ENCODE measurements at places on chromosomes 2 and 18.

GRCh38 chr18:32326450-32327308 lies 136.8 kb downstream of the MEP1B start:
- no peak for DNase-seq

DNA sequence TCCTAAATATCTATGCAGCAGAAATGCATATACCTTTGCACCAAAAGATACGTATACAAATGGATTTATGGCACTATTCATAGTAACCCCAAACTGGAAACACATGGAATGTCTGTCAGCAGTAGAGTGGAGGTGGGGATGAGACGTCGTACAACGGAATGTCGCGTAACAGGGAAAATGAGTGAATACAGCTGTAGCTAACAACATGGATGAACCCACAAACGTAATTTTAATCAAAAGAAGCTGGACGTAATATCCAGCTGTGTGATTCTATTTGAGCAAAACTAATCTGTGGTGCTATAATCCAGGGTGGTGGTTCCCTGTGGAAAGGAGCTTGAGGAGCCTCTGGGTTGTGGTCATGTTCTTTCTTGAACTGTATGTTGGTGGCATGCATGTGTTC lies 89.9 kb downstream of the MTA3 start:
- no peak for DNase-seq

GRCh38 chr18:8224576-8224975 lies 384.7 kb upstream of the RAB12 start:
- no peak for DNase-seq

DNA sequence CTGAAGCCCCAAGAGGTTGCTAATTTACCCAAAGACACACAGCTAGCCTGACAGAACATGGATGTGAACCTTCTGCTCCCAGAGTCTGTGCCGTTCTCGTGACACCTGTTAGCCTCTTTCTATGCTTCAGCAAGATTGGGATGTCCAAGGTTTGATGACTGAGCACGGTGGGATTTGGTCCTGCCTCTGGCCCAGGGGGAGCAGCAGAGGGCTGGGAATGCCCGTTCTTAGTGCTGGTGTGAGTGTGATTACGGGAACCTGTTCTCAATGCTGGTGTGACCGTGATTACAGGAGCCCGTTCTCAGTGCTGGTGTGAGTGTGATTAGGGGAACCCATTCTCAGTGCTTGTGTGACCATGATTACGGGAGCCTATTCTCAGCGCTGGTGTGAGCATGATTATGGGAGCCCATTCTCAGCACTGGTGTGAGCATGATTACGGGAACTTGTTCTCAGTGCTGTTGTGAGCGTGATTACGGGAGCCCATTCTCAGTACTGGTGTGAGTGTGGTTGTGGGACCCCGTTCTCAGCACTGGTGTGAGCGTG lies 67.3 kb upstream of the SNTG2 start:
- DNase-seq = no peak

GRCh38 chr2:226756131-226756530 lies 43.5 kb downstream of the IRS1 start:
- DNase-seq = peak; percentile 1

- DNase-seq = no peak
Observed at GRCh38 chr2:14975381-14975780, 342.9 kb downstream of the LRATD1 start.

GRCh38 chr2:169619946-169620345 lies 35.8 kb downstream of the PPIG start:
- no peak for DNase-seq

GRCh38 chr2:160474891-160475787 lies 18.5 kb downstream of the RBMS1 start:
- DNase-seq = no peak

GRCh38 chr2:8266563-8266962 lies 415.3 kb upstream of the ID2 start:
- DNase-seq = no peak

DNA sequence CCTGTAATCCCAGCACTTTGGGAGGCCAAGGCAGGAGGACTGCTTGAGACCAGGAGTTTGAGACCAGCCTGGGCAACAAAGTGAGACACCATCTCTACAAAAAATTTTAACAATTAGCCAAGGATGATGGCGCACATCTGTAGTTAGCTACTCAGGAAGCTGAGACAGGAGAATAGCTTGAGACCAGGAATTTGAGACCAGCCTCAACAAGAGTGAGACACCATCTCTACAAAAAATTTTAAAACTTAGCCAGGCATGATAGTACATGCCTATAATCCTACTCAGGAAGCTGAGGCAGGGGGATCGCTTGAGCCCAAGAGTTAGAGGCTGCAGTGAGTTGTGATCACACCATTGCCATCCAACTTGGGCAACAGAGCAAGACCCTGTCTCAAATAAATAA lies 7.0 kb downstream of the MEMO1 start:
- no peak for DNase-seq

DNA sequence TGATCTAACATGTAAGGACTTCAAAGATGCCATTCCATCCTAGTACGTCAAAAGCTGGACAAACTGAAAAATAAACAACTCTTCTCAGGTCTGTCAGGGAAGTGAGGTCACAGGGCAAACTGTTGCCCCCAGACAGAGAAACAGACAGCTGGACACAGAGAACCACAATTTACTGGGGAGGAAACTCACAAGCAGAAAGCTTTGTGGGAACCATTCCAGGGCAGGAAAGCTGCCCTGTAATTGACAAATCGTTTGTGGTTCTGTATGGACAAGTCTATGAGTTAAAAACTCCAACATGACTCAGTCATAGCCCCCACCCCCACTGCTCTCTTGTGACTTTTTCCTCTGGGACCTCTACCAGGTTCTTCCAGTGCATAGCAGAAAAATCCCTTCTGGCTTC lies 28.4 kb downstream of the MCEE start:
- no peak for DNase-seq

GRCh38 chr2:21288739-21289520 lies 165.2 kb downstream of the TDRD15 start:
- DNase-seq = no peak

DNA sequence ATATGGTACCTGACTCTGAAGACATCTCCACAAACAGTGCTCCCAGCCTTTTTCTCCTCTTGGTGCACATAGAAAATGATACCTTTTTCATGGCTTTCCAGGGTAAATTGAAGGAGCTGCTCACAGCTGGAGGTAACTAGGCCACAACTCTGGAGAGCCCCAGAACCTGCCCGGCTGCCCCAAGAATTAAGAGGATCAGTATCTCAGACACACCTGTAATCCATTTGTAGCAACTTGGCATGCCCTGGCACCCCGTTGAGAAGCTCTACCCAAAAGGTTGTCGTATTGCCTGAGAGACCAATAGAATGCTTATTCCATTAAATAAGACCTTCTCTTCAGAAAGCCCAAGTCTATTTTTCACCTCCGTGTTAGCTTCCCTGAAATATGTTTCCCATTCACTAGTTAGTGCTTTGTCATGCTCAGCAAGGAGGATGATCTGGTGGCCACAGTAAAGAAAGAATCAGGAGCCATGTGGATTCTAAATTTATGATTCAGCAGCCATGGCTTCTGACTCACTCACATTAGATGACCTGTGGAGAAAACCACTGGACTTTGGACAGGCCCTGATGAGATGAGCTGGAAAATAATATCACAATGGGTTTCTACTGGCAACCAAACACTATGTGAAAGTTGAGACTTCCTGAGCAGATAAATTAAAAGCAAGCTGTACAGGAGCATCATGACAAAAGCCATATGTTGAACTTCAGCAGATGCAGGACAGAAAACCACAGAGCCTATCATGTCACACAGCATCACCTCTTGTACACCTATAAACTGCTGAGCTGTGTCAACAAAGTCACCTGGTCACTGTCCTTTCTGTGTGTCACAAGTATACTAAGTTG lies 253.3 kb upstream of the OSR1 start:
- DNase-seq = no peak

DNA sequence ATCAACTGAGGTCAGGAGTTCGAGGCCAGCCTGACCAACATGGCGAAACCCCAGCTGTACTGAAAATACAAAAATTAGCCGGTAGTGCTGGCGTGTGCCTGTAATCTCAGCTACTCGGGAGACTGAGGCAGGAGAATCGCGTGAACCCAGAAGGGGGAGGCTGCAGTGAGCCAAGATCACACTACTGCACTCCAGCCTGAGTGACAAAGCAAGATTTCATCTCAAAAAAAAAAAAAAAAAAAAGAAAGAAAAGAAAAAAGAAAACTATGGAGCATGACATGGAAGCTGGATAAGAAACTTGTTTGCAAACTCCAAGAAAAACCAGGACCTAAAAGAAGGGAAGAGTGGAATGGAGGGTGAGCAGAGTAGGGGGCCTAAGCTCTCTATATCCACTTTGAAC lies 1.9 kb upstream of the CHMP1B start:
- no peak for DNase-seq

DNA sequence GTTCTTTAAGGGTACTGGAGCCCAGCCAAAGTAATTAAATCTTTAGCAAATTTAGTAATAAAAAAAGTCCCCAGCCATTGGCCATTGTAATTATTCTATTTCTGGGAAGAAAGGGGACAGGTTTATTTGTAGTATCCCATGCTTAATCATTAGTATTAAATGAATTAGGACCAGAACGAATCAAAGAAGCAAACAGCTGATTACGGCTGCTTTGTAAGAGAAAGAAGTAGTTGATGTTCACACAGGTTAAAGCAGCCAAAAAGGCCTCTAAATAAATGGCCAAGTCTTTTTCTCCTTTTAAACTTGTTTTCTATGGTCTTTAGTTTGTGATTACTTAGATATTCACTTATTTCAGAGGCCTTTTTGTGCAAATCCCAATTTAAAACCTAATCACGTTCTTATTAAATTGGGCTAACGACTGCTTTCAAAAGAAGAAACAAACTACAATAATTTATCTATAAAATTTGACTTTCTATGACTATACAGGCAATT lies 48.6 kb upstream of the DNAH7 start:
- no peak for DNase-seq

DNA sequence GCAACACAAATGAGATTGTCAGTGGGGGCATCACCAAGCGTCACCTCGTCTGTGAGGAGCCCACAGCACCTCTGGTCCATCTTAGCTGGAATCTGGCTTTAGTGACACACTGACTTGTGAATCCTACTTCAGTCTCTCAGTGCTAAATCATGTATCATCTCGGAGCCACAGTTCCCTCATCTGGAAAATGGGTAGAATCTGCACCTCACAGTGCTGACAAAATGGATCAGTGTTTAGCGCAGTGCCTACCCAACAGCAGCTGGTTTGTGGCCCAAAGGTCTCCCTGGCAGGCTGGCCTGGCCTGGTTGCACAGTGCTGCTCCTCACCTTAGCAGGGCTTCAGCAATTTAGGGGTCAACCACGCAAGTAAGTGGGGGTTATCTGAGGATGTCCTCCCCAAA lies 10.0 kb downstream of the DBI start:
- no peak for DNase-seq

- peak; percentile 5 for DNase-seq
Observed at GRCh38 chr2:138829326-138829919, 49.2 kb upstream of the NXPH2 start.

- peak; percentile 47 for DNase-seq
Observed at GRCh38 chr2:118223992-118224894, 136.0 kb downstream of the INSIG2 start.

DNA sequence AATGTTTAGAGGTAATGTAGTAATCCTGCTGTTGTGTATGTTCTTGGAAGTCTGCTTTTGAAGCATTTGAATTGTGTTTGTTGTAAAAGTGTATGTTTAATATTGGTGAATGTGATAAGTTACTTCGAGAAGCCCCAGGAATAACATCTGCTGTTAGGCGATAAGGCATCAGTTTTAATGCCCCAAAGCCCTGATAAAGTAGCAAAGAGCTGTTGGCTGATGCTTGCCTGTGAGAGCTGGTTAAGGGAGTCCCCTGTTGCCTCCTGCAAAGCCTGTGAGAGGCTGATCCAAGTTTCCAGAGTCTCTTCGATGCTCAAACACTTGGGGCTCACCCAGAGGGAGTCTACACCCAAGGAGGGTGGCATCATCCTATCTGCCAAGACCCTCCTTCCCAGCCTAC lies 110.3 kb downstream of the RNF152 start:
- DNase-seq = no peak

- no peak for DNase-seq
Observed at GRCh38 chr18:68417826-68418225, 297.1 kb downstream of the TMX3 start.

Data from T-helper 1 cell (primary cell).